Placental pericyte (primary cell): ENCODE measurements at places on chromosomes 3 and 15. TPM values are rescaled to one million over a fixed set of nuclear protein-coding genes. Genes with fewer than 3 reads are reported as not detected.

Gene ZNF620
- total RNA-seq = 0.44 and 0.86 TPM in 2 replicates

Gene GHRL
- total RNA-seq = 0.72 TPM in 1 of 2 replicates, not detected in the other

Gene PHLDB2
- total RNA-seq = 66.5 and 96.8 TPM in 2 replicates

Gene LDHAL6B
- total RNA-seq = not detected in 2 replicates

Gene ZBED2
- 0.14 TPM in 1 of 2 replicates, not detected in the other for total RNA-seq

Gene ACSBG1
- not detected in 2 replicates for total RNA-seq

Gene BCL2A1
- total RNA-seq = 0.44 and 1.3 TPM in 2 replicates
